Mucosa of gallbladder (tissue), 1 donor: ENCODE measurements at places on chromosomes 4 and X. TPM values are rescaled to one million over a fixed set of nuclear protein-coding genes. Genes with fewer than 3 reads are reported as not detected.

- DNase-seq = no peak
Measured at GRCh38 chr4:188841523-188841922, 702.3 kb downstream of the TRIML1 start.

Gene CT47B1
- not detected for total RNA-seq

GRCh38 chr4:2297606-2298531 is 36.0 kb upstream of the MXD4 start:
- no peak for DNase-seq

- DNase-seq = no peak
Measured at GRCh38 chr4:169060391-169061091, 50.5 kb upstream of the CBR4 start.

DNA sequence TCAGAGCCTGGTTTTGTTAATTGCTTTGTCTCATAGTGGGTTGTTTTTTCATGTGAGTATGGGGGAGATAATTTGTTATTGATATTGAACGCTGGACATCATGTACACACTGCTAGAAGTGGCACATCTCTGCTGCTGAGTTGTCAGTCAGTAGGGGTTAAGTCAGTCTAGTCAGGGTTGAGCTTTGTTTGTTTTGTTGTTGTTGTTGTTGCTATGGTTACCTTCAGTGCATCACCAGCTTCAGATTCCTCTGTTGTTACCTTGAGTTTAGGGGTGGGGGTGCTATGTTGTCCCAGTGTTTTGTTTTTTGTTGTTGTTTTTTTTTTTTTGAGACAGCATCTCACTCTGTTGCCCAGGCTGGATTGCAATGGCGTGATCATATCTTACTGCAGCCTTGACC is 9.9 kb downstream of the YIPF6 start:
- DNase-seq = no peak

DNA sequence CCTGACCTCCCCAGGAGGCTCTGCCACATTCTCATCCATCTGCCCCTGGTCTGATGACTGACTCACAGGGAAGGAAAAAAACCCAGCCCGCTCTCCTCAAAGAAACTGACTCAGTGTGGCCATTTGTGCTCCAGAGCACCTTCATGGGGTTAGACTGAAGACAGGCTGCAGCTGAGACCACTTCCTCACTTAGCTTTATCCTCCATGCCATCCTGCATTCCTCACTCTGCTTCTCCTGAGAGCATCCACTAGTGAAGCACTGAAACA is 35.9 kb upstream of the HPSE start:
- DNase-seq = no peak

- DNase-seq = no peak
Measured at GRCh38 chrX:96376266-96376665, 308.4 kb upstream of the DIAPH2 start.

- DNase-seq = no peak
Measured at GRCh38 chr4:14078326-14078725, 450.8 kb upstream of the BOD1L1 start.
